ENCODE measurements at places on chromosomes 5 and 9. TPM values are rescaled to one million over a fixed set of nuclear protein-coding genes. Genes with fewer than 3 reads are reported as not detected.

- DNase-seq, result no peak
These were observed 18.3 kb upstream of the ANKRD55 start for GRCh38 chr5:56251440-56251839.

- no peak for DNase-seq
These were observed 335.6 kb downstream of the ZNF608 start for GRCh38 chr5:124410539-124411488.

- no peak for DNase-seq
These were observed 18.7 kb upstream of the EEIG1 start for GRCh38 chr9:127999461-127999860.

DNA sequence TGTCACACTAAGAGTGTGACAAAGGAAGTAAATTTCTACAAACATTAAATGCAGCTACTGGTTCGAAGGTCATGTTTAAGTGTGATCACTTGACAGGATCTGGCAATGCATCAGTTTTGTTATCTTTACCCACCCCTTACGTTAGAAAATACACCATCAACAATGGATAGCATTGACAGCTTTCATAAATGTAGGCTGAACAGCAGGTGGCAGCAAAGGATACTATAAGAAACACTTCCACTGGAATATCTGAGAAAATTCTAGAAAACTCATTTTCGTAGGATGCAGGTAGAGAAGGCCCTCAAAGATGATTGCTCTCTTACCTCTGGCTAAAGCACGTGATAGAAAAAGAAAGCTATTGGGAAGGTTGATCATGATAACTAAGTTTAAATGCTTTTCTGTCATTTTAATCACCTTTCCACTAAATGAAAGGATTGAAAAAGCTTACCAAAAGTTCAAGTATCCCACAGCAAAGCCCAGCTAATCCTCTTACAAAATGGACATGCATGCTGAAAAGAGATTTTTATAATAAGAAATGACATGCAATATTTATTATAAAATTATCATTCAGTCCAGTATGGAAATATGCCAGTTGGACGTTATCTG lies 292.5 kb downstream of the PARP8 start:
- no peak for DNase-seq

GRCh38 chr5:179294891-179295777 lies 50.1 kb downstream of the ADAMTS2 start:
- no peak for DNase-seq

- DNase-seq, result no peak
These were observed 544.1 kb downstream of the RAB3C start for GRCh38 chr5:59126708-59127573.

- DNase-seq, result no peak
These were observed 48.5 kb downstream of the GARNL3 start for GRCh38 chr9:127313042-127313560.

Gene PCSK5
- 13.5 TPM for total RNA-seq

Gene OSTF1
- total RNA-seq, result 13.3 TPM

Measured in mesothelial cell of epicardium (in vitro differentiated cells).